Fibroblast of skin of scalp (primary cell): ENCODE measurements at places on chromosomes 12 and 14.

DNA sequence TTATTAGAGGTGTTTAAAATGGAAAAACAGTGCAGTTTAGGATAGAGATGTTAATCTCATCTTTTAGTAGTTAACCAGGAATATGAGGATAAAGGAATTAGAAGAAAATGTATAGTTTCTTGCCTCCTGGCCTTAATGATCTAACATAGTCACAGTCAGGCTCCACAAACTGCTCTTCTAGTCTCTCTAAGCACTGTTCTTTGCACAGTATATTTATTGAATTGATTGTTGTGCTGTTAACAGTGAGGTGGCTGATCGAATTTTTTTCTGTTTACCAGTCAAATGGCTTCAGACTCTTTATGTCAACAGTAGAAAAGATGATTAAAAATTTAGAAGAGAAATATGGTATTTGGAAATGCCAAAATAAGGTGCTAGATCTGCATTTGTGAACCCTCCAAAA is 37.8 kb downstream of the ATF7IP start:
- no peak for DNase-seq

DNA sequence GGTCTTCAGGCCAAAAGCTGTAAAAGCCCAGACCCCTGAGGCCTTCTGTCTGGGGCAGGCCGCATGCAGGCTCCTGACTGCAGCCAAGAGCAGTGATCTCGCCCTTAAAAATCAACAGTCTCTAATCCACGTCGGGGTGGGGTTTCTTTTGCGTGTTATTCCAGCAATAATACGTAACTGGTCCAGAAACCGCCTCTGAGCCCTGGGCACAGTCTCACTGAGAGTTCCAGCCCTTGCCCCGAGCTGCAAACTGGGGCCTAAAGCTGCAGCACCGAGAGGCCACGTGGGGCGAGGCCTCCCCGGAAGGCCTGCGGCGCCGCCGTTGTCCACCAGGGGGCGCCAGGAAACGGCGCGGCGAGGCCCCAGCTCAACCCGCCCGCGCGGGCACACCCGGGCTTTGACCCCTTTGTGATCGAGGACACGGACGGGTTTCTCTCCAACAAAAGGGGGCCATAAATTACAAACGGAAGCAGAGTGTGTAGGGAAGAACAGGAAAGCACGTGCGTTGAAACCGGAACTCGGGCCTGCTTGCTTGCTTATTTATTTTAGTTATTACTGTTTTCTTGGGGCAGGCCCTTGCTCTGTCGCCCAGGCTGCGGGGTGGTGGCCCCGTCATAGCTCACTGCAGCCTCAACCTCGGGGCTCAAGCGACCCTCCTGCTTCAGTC is 87.2 kb downstream of the NINJ2 start:
- DNase-seq, result peak; percentile 74

GRCh38 chr12:38886064-38886463 is 19.3 kb downstream of the CPNE8 start:
- peak; percentile 17 for DNase-seq

GRCh38 chr12:43978556-43978955 is 142.7 kb downstream of the TMEM117 start:
- DNase-seq, result no peak

DNA sequence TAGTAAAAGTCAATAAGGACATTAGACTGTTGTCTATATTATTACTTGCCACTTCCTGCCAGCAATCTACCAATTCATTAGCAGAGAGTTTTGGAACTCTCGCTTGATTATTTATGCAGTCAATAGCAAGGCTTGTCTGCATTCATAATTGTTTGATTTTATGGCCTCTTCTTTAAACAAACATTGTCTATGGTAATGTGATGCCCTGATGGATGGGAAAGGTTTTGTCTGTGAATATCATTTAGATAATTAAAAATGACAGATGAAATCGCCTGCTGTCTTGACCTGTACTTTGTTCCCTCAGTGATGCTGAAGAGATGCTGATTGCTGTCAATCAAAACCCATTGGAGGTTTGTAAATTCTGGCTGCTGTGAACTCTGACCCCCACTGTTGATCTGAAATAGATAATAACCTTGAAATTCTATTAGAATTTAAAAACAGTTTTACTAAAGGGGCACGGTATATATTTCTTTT is 455.3 kb downstream of the NPAS3 start:
- no peak for DNase-seq

GRCh38 chr12:11758087-11758486 is 108.6 kb downstream of the ETV6 start:
- no peak for DNase-seq

DNA sequence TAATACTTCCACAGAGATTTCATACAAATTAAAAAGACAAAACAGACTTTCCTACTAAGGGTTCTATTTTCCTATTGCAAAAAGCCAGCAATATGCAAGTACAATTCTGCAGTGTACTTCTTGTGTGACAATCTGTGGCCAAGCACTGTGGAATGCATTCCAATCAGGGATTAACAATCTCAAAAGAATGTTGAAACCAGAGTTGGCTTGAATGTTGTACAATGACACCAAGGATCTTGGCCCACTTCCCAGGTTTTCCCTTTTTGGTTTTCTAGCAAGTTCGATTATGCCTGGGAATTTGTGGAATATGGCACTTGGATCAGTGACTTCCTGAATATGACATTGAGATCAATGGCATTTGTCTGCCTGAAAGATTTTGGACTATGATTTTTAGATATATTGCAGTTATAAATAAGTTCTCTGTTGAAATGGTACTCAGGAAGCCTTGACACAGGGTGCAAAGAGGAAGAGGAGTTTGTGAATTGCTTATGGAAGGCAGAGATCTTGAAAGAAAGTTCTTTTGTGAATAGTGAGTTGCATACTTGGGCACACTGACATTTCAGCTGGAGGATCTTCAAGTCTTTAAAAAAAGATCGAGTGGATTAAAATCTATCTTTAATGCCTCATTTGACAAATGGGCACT is 81.4 kb upstream of the FERMT2 start:
- peak; percentile 97 for DNase-seq

DNA sequence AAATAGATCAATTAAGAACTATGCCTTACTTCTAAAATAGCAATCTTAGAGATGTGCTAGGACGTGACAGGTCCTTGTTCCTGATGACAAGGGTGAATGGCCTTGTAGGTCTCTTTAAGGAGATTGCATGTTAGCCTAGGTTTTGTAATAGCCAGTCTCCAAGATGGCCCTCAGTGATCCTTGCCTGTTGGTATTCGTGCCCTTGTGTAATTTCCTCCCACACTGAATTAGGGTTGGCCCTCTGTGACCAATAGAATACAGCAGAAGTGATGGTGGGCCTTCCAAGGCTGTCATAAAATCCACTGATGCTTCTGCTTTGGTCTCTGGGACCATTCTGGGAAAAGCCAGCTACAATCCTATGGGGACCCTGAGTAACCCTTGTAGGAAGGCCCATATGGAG is 38.2 kb upstream of the SNX6 start:
- no peak for DNase-seq

DNA sequence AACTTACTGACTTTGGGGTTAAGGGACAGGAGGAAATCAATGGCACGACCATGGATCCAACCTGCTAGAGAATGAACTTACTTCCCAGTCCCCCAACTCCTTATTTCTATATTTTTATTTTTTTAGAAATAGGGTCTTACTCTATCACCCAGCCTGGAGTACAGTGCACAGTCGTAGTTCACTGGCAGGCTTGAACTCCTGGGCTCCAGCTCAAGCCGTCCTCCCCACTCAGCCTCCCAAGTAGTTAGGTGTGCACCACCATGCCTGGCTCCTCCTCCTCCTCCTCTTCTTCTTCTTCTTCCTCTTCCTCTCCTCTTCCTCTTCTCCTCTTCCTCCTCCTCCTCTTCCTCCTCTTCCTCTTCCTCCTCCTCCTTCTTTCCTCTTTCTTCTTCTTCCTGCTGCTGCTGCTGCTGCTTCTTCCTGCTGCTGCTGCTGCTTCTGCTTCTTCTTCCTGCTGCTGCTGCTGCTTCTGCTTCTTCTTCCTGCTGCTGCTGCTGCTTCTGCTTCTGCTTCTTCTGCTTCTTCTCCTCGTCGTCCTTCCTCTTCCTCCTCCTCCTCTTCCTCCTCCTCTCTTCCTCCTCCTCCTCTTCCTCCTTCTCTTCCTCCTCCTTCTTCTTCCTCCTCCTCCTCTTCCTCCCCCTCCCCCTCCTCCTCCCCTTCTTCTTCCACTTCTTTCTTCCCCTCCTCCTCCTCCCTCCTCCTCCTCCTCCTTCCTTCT is 390.1 kb upstream of the RGS6 start:
- DNase-seq, result no peak

DNA sequence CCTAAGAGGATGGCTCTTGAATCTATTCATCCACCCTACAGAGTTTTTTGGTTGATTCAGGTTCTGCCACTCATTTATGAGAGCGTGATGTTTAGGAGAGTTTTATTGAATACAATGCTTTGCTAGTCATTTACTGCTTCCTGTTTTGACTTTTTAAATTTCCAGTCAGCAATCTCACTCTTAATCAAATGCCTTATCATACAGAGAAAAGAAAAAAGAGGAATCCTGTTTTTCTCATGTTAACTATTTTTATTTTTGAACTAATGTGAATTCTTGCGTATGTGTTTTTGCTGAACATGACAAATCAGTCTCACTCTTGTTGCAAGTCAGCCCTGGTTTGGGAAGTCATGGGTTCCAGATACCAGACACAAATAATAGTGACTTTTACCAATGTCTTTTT is 22.1 kb upstream of the LGMN start:
- no peak for DNase-seq

DNA sequence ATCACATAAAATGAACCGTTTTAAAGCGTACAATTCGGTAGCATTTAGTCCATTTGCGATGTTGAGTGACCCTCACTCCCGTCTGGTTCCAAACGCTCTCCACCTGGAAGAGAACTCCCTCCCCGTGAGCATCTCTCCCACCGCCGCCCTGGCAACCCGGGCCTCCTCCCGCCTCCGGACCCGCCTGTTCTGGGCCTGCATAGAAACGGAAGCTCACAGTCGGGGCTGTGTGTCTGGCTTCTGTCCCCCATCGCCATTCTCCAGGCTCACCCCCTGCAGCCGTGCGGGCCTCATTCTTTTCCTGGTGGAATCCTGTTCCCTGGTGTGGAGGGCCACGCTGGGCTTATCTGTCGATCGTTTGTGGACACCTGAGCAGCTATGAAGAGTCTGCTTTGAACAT is 17.3 kb downstream of the LRCOL1 start:
- DNase-seq, result no peak

GRCh38 chr12:27817766-27818165 is 37.7 kb upstream of the MANSC4 start:
- no peak for DNase-seq

DNA sequence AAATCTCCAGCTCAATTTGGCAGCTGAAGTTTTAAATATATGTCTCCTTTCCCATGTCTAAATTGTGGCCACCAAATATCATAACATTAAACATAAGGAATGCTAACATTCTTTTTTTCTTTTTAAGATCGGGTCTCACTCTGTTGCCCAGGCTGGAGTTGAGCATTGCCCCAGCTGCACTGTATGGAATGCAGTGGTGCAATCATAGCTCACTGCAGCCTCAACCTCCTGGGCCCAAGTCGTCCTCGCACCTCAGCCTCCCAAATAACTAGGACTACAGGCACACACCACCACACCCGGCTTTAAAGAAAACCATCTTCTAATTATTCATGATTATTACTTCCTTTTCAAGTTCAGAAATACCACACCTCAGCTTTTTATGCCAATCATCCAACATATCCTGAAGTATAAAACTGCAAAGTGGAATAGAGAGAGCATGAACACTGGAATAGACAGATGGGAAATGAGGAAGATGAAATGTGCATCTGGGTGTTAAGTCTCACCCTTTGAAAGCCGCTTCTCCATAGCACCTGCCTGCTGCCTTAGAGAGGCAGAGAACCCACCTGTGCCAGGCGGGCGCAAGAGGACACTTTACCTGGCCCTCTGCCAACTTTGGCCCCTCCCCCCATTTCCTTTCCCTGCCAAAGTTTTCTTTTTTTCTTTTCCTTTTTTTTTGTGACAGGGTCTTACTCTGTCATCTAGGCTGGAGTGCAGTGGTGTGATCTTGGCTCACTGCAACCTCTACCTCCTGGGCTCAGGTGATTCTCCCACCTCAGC is 2.8 kb upstream of the EML1 start:
- DNase-seq, result no peak

- DNase-seq, result peak; percentile 81
These were observed 10.7 kb downstream of the TBX3 start for GRCh38 chr12:114673169-114673833.

GRCh38 chr14:29716150-29716549 is 211.5 kb downstream of the PRKD1 start:
- DNase-seq, result peak; percentile 10
